ENCODE measurements at places on chromosomes 4 and X.

- no peak overlapping the region for H3K27ac ChIP-seq
- no peaks in the 10 kb centered on the region for H3K36me3 ChIP-seq
- H3K27me3 ChIP-seq, result no peaks in the 10 kb centered on the region
- H3K4me3 ChIP-seq, result no peak overlapping the region
- DNase-seq, result no peak
These were observed 14.0 kb upstream of the KIAA0232 start for GRCh38 chr4:6768539-6768905.

GRCh38 chrX:118420462-118420861, 74.6 kb downstream of the WDR44 start:
- no peaks in the 10 kb centered on the region for H3K27me3 ChIP-seq
- H3K27ac ChIP-seq, result no peak overlapping the region
- peaks cover 37% of the 10 kb centered on the region for H3K36me3 ChIP-seq

DNA sequence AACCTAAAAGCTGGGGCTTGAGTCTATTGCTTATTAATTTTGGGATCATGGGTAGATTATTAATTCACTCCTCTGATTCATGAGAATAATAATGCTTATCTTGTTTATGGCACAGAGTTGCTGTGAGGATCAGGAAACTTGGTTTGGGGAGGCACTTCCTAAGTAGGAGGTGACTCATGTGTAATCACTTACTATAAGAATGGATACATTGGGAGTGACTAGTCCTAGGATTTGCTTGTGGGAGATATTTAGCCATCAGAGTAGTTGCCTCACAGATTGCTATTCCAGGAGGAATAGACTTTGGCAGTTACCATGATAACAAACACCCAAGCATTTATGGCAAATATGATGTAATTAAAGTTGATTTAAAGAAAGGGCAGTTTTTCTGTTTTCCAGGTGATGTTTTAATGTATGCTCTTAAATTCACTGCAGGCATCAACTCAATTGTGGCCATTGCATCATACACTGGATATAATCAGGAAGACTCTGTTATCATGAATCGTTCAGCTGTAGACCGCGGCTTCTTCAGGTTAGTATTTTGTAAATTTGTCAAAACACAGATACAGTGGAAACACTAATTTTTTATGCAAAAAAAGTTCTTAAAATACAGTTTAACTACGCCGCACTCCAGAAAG, 41.9 kb downstream of the POLR2B start:
- no peaks in the 10 kb centered on the region for H3K27me3 ChIP-seq
- no peak overlapping the region for H3K27ac ChIP-seq
- no peak for DNase-seq
- peaks cover 92% of the 10 kb centered on the region for H3K36me3 ChIP-seq

GRCh38 chr4:94567811-94568210, 116.1 kb downstream of the PDLIM5 start:
- no peaks in the 10 kb centered on the region for H3K27me3 ChIP-seq
- H3K4me1 ChIP-seq, result no peaks in the 10 kb centered on the region
- no peak for DNase-seq
- H3K27ac ChIP-seq, result no peak overlapping the region
- no peak overlapping the region for H3K4me3 ChIP-seq

- no peak overlapping the region for H3K27ac ChIP-seq
- no peaks in the 10 kb centered on the region for H3K4me1 ChIP-seq
- H3K36me3 ChIP-seq, result peaks cover 2% of the 10 kb centered on the region
- DNase-seq, result no peak
- H3K27me3 ChIP-seq, result no peaks in the 10 kb centered on the region
These were observed 93.8 kb downstream of the APBB2 start for GRCh38 chr4:41120297-41121217.

DNA sequence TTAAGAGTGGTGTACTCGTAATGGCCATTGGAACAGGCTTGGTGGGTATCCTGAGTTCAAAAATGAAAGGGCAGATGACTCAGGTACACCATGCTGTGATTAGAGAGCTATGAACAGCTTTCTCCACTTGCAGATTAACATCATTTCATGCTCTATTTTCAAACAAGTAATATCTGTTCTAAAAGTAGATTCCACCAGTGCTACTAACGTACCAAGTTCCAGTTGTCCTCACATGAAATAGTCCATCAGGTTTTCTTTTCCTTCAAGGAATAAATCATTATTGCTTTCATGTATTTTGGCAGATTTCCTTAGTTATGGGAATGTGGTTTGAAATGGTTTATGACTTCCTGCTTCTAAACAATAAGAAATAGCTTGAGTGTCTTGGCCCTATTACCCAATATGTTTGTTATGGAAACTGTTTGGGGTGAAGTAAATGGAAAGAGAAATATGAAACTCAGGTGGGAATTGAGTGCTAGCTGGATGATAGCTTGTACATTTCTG, 49.9 kb downstream of the PCDH7 start:
- H3K27ac ChIP-seq, result no peak overlapping the region
- peaks cover 3% of the 10 kb centered on the region for H3K36me3 ChIP-seq
- H3K4me3 ChIP-seq, result no peak overlapping the region
- peaks cover 15% of the 10 kb centered on the region for H3K4me1 ChIP-seq
- DNase-seq, result no peak

- no peaks in the 10 kb centered on the region for H3K27me3 ChIP-seq
- no peaks in the 10 kb centered on the region for H3K4me1 ChIP-seq
- no peak for DNase-seq
- no peak overlapping the region for H3K4me3 ChIP-seq
- no peak overlapping the region for H3K27ac ChIP-seq
These were observed 18.0 kb downstream of the PDHA1 start for GRCh38 chrX:19361701-19362100.

- DNase-seq, result no peak
- H3K4me3 ChIP-seq, result no peak overlapping the region
- H3K36me3 ChIP-seq, result no peaks in the 10 kb centered on the region
- H3K4me1 ChIP-seq, result no peaks in the 10 kb centered on the region
These were observed 47.0 kb downstream of the ASMT start for GRCh38 chrX:1661922-1662221.

- no peaks in the 10 kb centered on the region for H3K27me3 ChIP-seq
- no peak overlapping the region for H3K4me3 ChIP-seq
- no peaks in the 10 kb centered on the region for H3K4me1 ChIP-seq
These were observed 166.7 kb upstream of the MAB21L2 start for GRCh38 chr4:150415213-150415612.

GRCh38 chr4:136967069-136967468, 565.2 kb downstream of the PCDH18 start:
- H3K4me1 ChIP-seq, result no peaks in the 10 kb centered on the region
- H3K27ac ChIP-seq, result no peak overlapping the region
- no peak for DNase-seq
- no peaks in the 10 kb centered on the region for H3K36me3 ChIP-seq
- H3K27me3 ChIP-seq, result no peaks in the 10 kb centered on the region

GRCh38 chrX:7149411-7149810, 1.5 kb upstream of the PUDP start:
- no peak overlapping the region for H3K4me3 ChIP-seq
- no peaks in the 10 kb centered on the region for H3K36me3 ChIP-seq
- H3K27me3 ChIP-seq, result no peaks in the 10 kb centered on the region
- H3K4me1 ChIP-seq, result no peaks in the 10 kb centered on the region

- no peaks in the 10 kb centered on the region for H3K27me3 ChIP-seq
- H3K4me3 ChIP-seq, result no peak overlapping the region
- DNase-seq, result peak; percentile 17
- H3K27ac ChIP-seq, result no peak overlapping the region
These were observed 67.7 kb downstream of the SMIM20 start for GRCh38 chr4:25981749-25982148.

DNA sequence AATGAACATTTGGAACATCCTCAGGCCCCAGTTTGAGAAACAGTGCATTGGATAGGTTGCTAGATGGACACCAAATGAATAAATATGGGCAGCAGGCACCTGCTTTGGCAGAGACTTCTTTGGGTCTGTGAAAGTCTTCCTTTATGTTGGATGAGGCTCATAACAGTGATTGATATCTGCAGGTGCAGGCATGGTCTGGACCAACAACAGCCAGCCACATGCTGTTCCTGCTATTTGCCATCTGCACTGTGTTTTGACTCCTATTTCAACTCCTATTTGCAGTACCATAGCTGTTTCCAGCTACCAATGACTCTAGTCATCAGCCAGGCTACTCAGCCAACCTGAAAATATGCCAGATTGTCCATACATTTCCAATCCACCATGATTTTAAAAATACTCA, 60.9 kb downstream of the ANAPC4 start:
- DNase-seq, result no peak
- no peak overlapping the region for H3K4me3 ChIP-seq
- no peaks in the 10 kb centered on the region for H3K27me3 ChIP-seq
- peaks cover 4% of the 10 kb centered on the region for H3K4me1 ChIP-seq

DNA sequence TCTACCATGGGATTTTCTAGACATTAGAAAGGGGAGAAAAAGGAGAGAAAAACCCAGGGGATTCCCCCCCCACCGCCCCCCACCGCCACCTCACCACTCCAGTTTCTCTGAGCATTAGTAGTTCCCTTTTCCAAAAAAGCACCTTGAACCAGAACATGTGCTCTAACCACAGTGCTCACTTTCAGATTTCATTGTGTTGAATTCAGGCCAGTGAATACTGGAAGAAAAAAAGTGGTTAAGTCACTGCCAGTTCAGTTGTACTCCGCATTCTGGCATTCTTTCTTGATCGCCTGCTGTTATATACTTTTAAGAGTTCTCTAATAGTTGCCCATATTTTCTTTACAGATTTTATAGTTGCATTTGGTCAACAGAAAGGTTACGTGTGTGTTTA, 40.9 kb downstream of the JADE3 start:
- H3K36me3 ChIP-seq, result no peaks in the 10 kb centered on the region
- no peak for DNase-seq
- H3K4me1 ChIP-seq, result peaks cover 3% of the 10 kb centered on the region

DNA sequence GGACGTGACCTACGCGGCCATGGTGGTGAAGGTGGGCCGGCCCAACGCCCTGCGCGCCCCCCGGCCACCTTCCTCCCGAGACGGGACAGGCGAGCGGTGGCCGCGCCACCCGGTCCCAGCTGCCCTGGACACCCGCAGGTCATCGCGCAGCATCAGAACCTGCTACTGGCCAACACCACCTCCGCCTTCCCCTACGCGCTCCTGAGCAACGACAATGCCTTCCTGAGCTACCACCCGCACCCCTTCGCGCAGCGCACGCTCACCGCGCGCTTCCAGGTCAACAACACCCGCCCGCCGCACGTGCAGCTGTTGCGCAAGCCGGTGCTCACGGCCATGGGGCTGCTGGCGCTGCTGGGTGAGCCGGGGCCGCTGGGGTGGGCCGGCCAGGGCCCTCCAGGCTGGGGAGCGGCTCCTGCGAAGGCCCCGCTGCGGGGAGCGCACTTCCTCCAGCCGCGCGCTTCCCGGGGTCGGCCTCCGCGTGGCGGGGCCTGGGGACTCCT, 9.0 kb upstream of the SLC26A1 start:
- peaks cover 100% of the 10 kb centered on the region for H3K27me3 ChIP-seq
- no peak overlapping the region for H3K4me3 ChIP-seq

DNA sequence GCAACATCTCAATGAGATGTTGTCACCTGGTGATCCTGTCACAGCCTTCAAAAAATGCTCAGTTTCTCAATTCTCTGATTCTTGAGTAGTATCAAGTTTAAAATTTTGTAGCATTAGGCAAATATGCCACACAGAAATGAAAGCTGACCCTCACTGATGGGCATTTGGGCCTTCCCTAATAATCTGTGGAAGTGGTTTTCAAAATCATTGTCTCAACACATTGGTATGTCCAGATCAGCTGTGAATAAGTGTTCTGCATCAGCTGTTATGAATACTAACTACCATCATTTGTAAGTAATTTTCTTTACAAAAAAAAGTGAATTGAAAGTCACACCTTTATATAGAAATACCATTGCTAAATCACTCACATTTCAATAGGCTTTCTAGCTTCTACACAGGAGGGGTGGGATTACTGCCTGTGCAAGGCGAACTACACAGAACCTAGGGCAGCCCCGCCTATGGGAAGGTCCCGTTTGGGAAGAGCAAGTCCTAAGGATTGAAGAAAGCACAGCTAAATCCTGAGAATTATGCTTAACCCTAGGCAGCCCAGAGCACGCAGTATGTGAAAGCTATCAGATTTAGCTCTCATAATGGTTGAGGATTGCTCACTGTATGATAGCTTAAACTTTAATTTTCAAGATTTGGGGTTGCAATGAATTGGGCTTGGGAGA, 73.4 kb downstream of the GPC3 start:
- no peaks in the 10 kb centered on the region for H3K36me3 ChIP-seq
- no peak for DNase-seq
- H3K4me3 ChIP-seq, result no peak overlapping the region
- H3K27me3 ChIP-seq, result no peaks in the 10 kb centered on the region

DNA sequence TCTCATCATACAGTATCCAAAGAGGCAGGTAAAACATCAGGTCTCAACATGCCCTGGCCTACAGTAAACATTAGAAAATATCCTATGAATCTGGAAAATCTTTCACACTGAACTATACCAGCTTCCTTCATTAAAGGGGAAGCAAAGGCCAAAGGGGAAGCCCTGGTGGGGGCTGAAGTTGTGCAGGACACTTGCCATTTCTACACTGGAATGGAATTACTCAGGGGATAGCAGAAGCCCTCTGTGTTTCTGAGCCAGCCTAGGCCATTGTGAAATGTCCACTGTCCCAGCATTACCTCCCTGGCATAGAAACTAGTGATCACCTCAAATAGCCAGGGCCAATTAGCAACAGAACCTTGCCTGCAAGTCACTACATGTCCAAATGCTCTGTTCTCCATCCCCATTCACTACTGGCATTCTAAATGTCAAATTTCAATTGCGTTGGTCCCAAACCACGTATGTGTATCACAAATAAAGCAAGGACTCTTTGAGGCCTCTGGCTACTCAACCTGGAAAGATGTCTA, 429.9 kb downstream of the AFF2 start:
- H3K4me3 ChIP-seq, result no peak overlapping the region
- no peak for DNase-seq
- H3K27ac ChIP-seq, result no peak overlapping the region
- no peaks in the 10 kb centered on the region for H3K36me3 ChIP-seq

- H3K36me3 ChIP-seq, result no peaks in the 10 kb centered on the region
- H3K27me3 ChIP-seq, result no peaks in the 10 kb centered on the region
- no peak overlapping the region for H3K27ac ChIP-seq
These were observed 13.5 kb downstream of the ARHGAP24 start for GRCh38 chr4:85488416-85488815.

DNA sequence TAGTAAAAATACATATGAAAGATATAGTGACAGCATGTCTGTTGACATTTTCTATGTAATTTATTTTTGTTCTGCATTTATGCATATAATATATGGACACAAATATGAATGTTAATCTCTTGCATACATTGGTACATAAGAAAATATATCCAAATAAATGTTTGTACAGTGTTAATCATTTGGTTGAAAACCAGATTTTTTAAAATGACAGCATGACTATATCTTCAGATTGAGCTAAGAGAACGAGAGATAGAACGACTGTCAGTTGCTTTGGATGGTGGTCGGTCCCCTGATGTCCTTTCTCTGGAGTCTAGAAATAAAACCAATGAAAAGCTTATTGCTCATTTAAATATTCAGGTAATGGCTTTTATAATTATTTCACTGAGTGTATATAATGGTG, 15.3 kb downstream of the CEP135 start:
- H3K27me3 ChIP-seq, result no peaks in the 10 kb centered on the region
- DNase-seq, result no peak
- H3K27ac ChIP-seq, result no peak overlapping the region
- H3K4me1 ChIP-seq, result peaks cover 6% of the 10 kb centered on the region

DNA sequence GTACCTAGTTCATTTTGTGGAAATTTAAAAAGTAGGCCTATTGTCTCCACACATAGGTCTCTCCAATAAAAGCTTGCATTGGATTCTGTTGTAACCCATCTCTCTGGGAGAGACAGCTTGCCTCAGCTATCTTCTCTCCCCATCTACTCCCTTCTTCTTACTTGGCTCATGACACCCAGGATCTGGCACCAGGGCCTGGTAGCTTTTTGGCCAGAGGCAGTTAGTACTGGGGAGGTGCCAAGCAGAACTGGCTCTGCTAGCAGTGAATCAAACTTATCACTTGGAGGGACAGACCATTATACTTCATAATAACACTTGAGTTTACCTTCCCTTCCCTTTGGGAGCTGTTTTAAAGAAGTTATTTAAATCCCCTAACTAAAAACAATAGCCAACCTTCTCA, 31.8 kb downstream of the PLAC1 start:
- H3K4me3 ChIP-seq, result no peak overlapping the region
- no peaks in the 10 kb centered on the region for H3K36me3 ChIP-seq
- H3K27ac ChIP-seq, result no peak overlapping the region
- H3K4me1 ChIP-seq, result no peaks in the 10 kb centered on the region

Data from endodermal cell (in vitro differentiated cells).